ENCODE measurements at places on chromosomes 12 and 14.

DNA sequence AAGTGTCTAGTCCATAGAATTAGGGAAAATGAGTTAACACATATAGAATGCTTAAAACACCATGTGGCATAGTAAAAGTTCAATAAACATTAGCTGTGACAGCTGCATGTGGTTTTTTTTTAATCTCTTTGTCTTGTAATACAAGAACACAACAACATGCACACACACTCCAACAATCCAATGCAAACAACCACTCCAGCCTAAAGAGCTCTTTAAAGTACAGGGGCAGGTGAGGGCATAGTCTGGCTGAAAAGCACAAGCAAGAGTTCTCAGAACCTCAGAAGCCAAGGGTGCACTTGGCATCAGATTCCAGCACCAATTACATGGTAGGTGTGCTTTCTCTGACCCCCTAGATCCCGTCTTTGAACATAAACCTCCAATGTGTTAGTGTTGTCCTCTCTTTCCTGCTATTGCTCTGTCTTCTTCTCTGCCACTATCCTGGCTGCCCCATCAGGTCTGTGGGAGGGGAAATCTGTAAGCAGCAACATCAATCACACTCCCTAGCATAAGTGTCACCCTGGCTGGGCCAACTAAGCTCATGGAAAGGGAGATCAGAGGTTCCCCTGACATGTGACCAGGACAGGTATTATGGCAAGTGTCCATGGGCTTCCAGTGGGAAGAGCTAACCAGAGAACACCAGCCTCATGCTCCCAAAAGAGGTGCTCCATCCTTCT is 91.0 kb downstream of the SLC8A3 start:
- no peak for DNase-seq

GRCh38 chr14:92340931-92341330 is 18.0 kb downstream of the SLC24A4 start:
- no peak for DNase-seq

DNA sequence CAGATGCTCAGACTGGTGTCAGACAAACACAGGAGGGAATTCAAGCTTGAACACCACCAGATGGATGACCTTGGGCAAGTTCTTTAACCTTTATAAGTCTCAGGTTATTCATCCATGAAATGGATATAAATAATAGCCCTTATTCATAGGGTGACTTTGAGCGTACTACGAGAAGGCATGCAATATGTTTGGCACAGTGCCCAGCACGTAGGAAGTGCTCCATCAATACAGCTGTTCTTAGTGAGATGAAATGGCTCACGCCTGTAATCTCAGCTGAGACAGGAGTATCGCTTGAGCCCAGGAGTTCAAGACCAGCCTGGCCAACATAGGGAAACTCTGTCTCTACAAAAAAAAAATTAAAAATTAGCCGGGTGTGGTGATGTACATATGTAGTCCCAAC is 84.8 kb upstream of the FICD start:
- no peak for DNase-seq

DNA sequence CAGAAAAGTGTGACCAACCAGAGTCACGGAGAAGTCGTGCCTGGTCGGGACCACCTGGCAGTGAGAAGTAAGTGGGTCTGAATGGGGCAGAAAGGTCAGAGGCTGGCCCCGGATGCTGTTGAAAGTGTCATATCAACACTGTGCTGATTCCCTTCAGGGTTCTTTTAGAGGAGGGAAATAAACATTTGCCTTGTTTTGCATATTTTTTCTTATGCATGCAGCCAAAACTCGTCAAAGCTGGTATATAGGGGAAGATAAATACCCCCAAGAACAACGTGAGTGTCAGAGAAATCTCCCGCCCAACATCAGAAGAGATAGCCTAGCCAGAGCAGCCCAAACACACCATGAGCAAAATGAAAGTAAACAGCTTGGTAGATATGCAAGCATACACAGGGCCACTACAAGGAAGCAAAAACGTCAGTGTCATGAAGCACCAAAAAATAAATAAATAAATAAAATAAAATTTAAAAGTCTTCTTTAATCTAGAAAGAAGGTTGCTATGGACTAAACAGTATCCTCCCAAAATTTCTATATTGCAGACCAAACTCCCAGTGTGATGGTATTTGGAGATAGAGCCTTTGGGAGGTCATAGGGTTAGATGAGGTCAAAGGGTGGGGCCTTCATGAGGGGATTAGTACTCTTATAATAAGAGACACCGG is 22.1 kb downstream of the EIF5 start:
- DNase-seq = no peak

GRCh38 chr14:106578481-106578880 is 1052.1 kb downstream of the TMEM121 start:
- DNase-seq = peak; percentile 68

GRCh38 chr12:12671850-12672660 is 23.9 kb downstream of the GPR19 start:
- DNase-seq = no peak

- DNase-seq = no peak
Observed at GRCh38 chr12:33111850-33112249, 215.3 kb upstream of the PKP2 start.

DNA sequence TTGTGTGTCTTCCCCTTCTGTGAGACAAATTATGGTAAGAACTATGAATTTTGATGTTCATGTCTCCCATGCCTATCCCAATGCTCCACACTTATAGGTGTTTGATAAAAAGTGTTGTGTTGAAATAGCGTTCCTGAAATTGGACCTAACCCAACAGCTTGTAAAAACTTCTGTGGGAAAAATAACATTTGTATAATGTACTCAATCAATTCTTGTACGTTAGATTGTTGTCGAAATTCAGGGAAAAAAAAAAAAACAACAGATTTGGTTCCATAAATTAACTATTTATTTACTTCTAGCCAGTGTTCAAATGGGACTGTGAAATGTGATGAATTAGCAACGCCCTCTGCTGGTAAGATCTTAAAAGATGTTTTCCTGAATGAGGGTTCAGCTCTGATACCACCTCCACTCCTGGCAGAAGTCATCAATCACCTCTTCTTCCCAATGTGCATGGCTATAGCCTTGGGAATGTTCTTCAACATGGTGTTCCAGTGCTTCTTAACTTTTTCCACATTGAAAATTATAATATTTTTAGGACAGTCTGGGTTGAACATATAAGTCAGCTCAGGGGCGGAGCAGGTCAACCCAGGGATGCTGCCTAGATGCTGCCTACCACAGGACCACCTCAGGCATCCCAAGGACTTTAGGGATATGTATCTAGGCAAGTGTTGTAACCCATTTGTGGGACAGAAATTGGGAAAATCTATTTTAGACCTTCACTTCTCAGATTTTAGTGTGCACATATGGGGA is 170.6 kb downstream of the OTOGL start:
- peak; percentile 38 for DNase-seq

DNA sequence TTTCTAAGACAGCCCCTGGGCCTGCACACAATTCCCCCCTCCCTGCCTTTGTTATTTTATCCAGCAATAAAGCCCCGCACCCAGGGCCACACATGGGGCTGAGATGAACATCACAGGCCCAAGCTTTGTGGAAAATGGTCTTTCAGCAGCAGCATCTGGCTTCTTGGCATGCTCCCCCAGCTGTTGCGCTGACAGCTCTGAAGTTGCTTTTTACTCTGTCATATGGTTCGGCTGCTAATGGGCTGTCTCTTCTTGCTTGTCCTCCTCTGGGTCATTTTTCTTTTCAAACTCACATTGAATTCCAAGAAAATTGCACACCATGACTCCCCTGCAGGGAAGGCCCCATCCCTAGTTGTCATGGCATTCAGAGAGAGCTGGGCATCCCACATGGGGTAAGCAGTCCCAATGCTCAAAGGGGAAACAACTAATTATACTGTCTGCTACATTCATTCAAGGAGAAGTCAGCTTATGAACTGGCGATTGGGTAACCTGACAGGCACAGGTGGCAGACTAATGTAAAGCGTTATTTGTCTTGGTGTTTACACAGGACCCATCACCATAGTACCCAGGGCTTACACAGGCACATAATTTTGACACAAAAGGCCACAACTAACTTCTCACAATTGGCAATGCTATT is 74.0 kb upstream of the CDKN3 start:
- no peak for DNase-seq

- peak; percentile 48 for DNase-seq
Observed at GRCh38 chr12:46342562-46343033, 30.0 kb downstream of the SLC38A2 start.
